ENCODE measurements at places on chromosomes 12 and 14.

DNA sequence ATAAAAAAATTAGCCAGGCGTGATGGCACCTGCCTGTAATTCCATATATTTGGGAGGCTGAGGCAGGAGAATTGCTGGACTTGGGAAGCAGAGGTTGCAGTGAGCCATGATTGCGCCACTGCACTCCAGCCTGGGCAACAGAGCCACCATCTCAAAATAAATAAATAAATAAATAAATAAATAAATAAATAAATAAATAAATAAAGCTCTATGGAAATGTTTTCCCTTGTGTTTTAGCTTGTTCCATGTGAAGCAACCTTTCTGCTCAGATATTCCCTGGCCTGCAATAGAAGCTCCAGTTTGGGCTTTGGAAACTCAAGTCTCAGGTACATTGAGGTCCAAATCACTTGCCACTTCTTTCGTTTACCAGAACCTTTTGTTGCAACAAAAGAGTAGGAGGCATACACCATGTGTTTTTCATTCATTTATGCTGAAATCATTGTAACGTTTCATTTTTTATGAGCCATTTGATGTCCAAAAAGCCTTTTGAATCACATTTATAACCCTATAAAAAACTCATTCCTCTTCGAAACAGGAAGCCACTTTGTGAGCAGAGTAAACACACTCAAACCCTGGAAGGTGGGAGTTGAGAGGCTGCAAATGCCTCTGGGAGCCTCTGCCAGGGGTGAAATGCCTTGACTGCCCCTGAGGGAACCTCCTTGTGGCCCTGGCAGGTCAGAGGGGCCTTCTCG is 376.6 kb upstream of the TBX3 start:
- DNase-seq, result no peak

DNA sequence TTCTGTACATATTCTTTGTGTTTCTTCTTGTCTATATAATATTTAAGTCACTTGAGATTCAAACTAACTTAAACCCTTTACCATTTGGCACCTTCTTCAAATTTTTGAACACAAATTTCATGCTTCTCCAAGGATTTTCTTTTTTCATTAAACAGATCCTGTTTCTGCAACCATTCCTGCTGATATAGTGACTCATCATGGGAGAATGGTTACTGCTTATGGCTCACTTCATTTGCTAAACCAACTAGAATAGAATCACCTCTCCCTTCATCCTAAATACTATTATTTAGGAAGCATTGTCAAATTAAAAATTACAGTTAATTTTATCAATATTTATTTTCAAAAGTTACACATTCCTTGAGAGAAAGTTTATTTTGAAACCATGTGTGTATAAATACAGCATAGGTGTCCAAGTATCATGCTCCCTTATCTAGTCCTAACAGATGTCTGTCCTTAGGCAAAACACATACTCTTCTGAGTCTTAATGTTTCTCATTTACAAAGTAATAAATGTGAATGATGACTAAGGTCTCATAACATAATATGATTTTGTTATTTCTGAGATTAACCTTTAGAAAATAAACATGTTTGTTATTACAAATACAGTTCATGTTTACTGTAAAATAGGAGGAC is 40.7 kb downstream of the PLCZ1 start:
- no peak for DNase-seq

DNA sequence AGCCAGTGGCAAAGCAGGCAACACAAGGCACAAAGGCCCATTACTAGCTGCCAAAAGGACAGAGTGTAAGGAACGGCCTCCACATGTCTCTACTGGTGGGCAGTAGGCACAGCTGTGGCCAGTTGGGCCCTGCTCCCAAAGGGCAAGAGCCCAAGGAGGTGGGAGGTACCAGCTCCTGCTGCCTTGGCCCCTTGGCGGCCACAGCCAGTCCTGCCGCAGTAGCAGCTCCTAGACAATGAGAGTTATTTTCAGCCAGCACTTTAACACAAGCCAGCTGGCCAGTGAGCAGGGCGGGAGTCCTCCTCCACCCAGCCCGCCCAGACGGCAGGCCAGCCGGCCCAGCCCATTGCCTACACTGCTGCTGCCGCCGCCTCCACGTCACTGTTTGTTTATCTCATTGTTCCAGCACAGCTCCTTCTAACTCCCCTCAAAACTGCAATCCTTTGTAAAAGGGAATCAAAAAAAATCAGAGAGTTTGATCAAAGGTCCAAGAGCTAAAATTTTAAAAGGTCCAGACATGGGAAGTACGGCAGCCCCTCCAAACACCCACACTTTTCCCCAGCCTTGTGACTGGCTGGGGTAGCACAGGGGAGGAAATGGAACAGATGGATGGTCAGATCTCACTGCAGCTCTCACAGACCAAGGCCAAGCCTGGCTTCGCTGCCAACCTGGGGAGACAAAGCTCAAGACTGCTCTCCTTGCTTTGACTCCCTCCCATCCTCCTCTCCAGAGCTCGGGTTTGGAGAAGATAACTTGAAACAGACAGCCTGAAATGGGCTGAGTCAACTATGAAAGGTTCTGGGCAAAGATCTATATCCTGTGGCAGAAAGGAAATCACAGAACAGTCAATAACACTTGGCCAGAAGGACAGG is 33.5 kb downstream of the FMNL3 start:
- DNase-seq, result peak; percentile 96

GRCh38 chr12:16658699-16659098 is 52.7 kb upstream of the LMO3 start:
- DNase-seq, result no peak

DNA sequence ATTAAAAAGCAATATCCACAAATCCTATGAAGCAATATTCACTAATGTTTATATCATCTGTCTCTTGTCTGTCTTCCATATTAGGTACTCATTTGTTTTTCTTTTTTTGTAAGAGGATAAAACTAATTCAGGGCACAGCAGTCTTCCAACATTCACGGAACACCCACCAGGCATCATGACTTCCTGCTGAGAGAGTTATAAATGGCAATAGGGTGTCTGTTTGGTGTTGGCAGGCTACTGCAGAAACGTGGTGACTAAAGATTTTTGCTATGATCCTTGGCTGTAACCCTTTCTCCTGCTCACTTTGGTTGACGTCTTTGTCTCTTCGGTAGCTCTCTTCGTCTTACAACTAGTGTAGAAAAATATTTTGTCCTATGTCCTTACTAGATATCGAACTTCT is 860.6 kb upstream of the MGAT4C start:
- no peak for DNase-seq

DNA sequence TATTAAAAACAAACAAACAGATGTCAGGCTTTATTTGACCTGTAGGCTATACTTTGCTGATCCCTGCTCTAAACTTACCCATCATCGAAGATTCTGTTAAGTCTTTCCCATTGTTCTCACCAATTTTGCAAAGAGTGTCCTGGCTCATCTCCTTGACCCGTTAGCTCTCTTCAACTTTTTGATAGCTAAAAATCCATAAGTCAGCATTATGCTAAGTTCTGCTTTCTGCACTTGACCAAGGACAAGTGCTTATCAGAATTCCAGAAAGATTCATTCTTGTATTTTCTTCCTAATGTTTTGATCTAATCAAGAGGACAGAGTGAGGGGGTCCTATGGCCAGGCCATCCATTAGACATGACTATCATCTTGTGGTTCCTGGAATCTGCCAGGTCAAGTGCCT is 503.5 kb downstream of the FUT8 start:
- no peak for DNase-seq

GRCh38 chr12:38713294-38713693 is 192.1 kb downstream of the CPNE8 start:
- DNase-seq, result no peak
